ENCODE measurements at places on chromosomes 4 and X.

DNA sequence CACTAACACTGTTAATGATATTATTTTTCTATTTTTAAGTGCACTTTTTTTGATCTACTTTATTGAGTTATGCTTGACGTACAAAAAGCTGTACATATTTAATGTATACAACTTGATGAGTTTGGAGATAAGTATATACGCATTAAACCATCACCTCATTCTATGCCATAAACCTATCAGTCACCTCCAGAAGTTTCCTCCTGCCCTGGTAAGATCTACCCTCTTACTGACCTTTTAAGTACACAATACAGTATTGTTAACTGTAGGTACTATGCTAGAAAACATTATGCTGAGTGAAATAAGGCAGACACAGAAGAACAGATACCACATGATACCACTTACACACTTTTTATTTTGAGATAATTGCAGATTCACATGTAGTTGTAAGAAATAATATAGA is 36.9 kb downstream of the INTS6L start:
- DNase-seq: no peak

DNA sequence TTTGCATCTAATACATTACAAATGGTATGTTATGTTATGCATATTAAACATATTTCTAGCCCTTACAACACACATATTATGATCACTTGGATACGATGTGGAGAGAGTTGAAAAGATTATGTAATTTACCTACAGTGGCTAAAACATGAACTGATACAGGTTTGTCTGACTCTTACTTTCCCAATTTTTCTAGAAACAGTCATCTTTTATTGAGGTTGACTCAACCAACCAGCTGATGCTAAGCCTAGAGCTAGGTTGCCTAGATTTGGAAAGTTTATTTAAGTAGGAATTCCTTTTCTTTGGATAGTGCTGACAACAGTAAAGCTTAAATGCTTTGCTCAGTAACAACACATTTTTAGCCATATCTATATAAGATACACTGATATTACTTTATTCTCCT is 1215.1 kb downstream of the ADGRL3 start:
- DNase-seq: no peak

DNA sequence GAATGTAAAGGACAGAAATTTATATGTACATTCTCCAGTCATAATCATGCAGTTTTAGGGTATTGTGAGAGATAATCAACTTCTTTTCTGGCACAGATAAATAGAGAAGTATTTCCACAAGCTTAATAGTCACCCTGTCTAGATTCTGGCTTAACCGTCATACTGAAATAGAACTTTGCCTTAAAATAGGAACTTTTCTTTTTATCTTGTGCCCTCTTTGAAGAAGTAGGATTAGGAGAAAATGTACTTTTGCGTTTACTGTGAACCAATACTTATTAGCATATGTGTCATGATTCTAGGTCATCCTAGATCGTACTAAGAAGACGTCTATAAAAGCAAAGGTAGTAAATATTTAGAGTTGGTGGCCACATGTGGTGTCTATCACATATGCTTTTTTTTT is 95.4 kb downstream of the NFKB1 start:
- no peak for DNase-seq

DNA sequence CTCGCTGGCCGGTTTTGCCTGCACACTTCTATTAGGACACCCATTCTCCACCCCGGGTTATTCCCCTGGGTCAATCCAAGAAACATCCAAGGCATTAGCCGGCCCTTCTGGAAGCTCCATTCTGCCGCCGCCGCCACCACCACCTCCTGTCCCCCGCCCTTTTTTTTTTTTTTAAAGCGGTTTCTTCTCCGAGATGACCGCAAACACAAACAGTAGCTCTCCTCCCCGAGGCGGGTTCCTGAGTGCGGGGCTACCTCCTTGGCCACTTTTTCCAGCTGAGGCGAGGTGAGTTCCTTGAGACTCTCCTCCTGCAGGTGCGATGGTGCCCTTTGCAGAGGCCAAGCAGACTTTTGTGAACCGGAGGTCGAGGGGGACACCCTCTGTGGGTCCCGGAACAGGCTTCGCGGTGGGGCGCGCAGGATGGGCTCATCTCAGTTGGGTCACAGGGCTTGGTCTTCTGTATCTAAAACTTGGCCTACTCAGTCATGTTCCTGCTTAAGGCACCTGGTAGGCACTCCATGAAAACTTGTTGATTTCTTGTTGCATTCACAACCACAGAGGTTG is 930 bp downstream of the NWD2 start:
- no peak for DNase-seq

- DNase-seq: no peak
These were observed 45.7 kb downstream of the SSX7 start for GRCh38 chrX:52608961-52609360.

DNA sequence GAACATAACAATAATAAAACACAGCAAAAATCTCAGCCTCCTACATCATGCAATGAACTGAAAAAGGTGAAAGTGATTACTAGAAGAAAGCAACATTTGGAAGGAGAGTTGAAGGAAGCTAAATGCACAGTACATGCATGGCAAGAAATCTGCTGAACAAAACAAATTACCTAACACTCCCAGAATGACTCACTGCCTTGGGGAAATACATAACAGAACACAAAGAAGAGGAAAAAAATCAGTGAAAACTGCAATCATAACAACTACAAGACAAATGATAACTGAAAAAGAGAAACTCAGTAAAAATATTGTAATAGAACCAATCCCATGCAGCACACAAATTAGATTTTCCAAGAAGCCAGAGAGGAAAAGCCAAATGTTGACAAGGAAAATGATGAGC is 1513.2 kb downstream of the ARAP2 start:
- DNase-seq: no peak

DNA sequence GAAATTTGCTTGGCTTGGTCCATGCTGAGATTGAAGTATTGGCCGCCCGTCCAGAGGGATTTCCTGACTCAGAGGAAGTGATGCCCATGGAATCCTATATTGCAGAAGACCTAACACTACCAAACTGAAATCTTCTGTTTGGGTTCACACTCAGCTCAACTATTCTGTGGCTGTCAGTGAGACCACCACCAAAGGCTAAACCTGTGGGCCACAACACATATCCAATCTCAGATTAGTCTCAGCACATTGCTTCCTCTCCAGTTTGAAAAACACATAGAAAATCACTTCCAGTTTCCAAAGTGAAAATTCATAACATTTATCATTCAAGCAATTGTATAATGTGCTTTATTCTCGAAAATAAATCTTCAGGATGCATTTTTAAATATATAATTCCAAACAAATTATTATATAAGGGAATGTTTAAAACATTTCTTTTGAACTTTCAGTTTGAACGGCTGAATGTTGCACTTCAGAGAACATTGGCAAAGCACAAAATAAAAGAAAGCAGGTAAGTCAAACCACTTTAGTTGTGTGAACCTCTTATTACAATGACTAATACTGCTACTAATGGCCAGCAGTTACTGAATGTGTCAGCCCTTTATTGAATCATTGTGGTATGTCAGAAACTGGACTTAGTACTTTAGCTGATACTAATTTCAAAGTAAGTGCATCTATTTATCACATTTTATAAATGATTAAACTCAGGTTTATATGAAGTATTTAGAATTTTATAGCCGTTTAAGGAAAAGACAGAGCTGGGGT is 37.0 kb downstream of the GUCY1A1 start:
- DNase-seq: no peak

GRCh38 chr4:139841464-139842195 is 176.0 kb downstream of the MGST2 start:
- peak; percentile 30 for DNase-seq

DNA sequence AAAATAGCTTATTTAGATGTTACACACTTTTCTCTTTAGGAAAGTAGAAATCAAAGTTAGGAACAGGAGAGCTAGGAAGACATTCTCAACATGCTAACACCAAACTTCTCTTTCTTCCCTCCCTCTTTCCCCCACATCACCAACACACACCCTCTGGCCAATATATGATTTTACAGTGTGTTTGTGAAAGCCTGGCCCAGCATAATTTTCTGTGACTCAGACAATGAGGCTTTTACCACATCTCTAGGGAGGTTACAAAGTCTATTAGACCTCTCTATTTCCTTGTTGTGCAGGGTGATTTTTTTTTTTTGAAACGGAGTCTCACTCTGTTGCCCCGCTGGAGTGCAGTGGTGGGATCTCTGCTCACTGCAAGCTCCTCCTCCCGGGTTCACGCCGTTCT is 189.9 kb downstream of the AASDH start:
- no peak for DNase-seq

Data from NCI-H1436 treated with DMSO at 0.1 percent for 48 hours (cell line).